Renal pelvis (tissue), 12 donors: ENCODE measurements at places on chromosomes 6 and 20.

- DNase-seq: no peak
Observed at GRCh38 chr20:4951299-4951698, 50.0 kb downstream of the SLC23A2 start.

- no peak for DNase-seq
Observed at GRCh38 chr6:160161647-160161986, 40.0 kb downstream of the SLC22A1 start.

DNA sequence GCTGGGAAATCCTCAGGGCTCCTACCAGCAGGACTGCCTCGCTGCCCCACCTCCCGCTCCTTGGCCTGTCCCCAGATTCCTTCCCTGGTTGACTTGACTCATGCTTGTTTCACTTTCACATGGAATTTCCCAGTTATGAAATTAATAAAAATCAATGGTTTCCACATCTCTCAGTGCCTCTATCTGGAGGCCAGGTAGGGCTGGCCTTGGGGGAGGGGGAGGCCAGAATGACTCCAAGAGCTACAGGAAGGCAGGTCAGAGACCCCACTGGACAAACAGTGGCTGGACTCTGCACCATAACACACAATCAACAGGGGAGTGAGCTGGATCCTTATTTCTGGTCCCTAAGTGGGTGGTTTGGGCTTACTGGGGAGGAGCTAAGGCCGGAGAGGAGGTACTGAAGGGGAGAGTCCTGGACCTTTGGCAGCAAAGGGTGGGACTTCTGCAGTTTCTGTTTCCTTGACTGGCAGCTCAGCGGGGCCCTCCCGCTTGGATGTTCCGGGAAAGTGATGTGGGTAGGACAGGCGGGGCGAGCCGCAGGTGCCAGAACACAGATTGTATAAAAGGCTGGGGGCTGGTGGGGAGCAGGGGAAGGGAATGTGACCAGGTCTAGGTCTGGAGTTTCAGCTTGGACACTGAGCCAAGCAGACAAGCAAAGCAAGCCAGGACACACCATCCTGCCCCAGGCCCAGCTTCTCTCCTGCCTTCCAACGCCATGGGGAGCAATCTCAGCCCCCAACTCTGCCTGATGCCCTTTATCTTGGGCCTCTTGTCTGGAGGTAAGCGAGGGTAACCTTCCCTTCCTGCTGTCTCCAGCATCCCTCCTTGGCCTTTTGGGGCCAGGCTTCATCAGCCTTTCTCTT lies at the start of gene CFB:
TSS of gene CFB (plus strand) at position 589 of the 863 bp plus-strand sequence. CDS start at position 716, 127 bp downstream.
- peak; percentile 17 for DNase-seq

DNA sequence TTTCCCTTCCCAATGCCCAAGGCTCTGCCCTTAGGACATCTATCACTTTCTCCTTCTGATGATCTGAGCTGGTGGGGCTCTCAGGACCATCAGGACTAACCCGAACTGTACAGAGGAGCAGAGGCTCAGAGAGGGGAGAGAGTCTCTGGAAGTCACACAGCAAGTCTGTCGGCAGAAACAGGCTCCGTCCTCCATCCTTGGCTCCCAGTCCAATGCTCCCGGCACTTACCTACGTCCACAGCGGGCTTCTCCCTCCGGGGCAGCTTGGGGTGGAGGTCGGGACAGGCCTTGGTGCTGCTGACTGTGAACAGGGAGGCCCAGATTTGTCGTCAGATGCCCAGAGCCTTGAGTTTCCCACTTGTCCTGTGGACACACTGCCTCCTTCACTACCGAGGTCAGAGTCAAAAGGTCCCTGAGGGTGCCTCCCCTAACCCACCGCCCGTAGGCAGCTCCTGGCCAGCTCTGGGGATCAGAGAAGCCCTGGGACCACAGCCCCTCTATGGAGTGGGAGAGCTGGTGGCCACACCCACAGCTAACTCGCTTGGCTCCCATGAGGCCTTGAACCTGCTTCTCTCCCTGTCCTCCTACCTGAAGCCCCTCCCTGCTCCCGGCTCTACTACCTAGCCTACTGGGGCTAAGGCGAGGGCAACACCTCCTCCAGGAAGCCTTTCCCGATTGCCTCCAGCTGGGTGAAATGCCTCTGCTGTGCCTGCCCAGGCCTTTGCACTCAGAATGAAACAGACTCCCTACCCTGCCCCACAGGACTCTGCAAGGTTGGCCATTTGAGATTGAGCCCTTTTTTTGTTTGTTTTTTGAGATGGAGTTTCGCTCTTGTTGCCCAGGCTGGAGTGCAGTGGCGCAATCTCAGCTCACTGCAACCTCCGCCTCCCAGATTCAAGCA lies 22.6 kb downstream of the VSTM2L start:
- DNase-seq: no peak

DNA sequence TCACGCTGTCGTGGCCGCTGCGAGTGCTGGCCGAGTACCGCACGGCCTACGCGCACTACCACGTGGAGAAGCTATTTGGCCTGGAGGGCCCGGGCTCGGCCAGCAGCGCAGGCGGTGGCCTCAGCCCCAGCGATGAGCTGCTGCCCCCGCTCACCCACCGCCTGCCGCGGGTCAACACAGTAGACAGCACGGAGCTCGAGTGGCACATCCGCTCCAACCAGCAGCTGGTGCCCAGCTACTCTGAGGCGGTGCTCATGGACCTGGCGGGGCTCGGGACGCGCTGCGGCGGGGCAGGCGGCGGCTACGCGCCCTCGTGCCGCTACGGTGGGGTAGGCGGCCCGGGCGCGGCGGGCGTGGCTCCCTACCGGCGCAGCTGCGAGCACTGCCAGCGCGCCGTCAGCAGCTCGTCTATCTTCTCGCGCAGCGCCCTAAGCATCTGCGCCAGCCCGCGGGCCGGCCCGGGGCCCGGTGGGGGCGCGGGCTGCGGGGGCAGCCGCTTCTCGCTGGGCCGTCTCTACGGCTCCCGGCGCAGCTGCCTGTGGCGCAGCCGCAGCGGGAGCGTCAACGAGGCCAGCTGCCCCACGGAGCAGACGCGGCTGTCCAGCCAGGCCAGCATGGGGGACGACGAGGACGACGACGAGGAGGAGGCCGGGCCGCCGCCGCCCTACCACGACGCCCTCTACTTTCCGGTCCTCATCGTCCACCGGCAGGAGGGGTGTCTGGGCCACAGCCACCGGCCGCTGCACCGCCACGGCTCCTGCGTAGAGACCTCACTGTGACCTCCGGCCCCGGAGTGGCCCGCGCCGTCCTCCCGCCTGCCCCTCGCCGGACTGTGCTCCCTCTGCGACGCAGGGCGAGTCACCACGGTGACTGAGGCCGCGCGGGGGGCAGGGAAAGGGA lies 5.7 kb downstream of the TMEM151B start:
- no peak for DNase-seq

GRCh38 chr6:133131621-133132465 lies 109.3 kb upstream of the EYA4 start:
- peak; percentile 52 for DNase-seq

DNA sequence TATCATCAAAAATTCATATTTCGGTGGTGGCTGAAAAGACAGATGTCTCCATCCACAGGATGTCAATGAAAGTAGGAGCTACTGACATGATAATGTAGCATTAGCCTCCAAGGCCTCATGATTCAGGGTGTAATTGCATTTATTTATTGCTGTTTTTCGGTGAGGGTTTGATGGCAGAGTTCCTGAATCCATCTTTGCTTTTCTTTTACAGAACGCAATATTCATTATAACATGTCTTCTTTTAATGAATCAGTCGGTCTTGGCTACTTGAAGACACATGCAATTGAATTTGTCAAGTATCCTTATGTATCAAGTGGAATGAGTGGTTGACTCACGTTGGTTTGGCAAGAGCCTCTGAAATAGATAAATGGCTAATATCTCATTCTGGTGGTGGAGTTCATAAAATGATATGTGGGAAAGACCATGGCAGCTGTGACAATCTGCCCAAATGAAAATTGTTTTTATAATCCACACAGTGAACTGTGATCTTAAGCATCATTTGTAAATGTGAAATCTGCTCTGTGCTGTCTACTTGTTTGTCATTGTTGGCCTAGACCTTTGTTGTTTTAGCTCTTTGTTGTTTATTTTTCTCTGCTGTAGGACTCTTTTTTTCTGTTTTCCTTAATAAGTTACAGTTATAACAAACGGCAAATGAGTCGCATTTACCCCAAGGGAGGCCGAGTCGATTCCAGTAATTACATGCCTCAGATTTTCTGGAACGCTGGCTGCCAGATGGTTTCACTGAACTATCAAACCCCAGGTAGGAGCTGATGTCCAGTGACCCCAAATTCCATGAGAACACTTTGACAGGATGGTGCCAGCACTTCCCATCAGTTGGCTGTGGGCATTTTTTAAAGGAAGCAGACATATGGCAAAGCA lies 105.7 kb upstream of the LAMP5 start:
- DNase-seq: peak; percentile 36

GRCh38 chr20:58020656-58021454 lies 207.6 kb downstream of the ANKRD60 start:
- DNase-seq: no peak

DNA sequence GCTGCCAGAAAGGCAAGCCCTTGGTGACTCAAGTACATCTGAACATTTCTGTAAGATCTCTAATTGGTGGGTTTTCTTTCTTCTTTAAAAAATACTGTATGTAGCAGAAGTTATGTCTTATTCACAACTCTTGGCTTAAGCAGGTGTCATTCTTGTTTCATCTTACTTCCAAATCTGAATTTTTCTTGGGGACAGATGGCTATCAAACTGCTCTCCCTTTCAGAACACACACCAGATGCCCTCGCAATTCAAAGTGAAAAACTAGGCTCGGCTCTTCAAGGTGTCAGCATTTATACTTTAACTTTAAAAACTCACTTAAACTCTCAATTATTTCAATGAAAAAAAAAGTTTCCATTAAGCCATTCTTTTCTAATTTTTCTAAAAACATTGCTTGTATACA lies 49.7 kb downstream of the PAK5 start:
- no peak for DNase-seq
